ENCODE measurements at places on chromosomes 11 and 22. TPM values are rescaled to one million over a fixed set of nuclear protein-coding genes. Genes with fewer than 3 reads are reported as not detected.

Gene MTMR3
- 36.9 TPM for total RNA-seq

Gene FOSL1
- not detected for total RNA-seq

Gene HMBS
- total RNA-seq: 17.7 TPM

Gene DEUP1
- not detected for total RNA-seq

Gene TUB
- 15.7 TPM for total RNA-seq

Gene CYP2D6
- not detected for total RNA-seq

Gene SPI1
- 10.5 TPM for total RNA-seq

Gene MAPK8IP1
- 6.5 TPM for total RNA-seq

Gene OR8D1
- not detected for total RNA-seq

Gene ELFN2
- total RNA-seq: 0.05 TPM

Gene PARVG
- total RNA-seq: 5.8 TPM

Gene RIBC2
- total RNA-seq: not detected

DNA sequence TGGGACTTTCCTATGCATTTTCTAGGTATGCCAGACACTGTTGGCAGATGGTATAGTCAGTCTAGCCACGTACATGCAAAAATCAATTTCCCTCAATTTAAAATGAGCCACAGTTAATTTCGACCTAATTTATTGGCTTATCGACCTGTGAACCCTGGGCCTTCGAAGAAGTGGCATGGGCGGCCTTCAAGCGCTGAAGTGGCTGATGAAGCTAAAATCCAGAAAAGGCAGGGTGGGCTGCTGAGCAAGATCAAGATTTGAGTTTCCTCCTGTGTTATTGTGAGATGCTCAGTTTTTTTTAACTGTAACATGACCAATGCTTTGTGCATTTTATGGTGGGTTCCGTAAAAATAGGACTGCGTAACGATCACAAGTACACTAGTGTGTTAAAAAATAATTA lies 5.8 kb upstream of the SORL1-AS1 start:
- no peak for DNase-seq

DNA sequence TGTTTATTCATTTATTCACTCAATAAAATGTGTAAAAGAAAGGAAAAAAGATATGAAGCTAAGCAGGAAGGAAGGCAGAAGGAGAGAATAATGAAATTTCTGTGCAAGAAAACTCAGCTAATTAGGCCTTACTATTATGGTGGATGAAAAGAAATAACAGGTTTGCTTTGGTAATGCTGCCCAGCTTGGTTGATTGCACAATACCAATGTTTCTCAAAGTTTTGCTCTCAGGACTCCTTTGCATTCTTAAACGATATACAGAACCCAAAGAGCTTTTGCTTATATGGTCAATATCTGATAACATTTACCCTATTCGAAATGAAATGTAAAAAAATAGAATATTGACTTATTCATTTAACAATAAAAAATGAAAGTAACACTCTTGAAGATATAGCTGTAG lies 7.3 kb upstream of the CTSC start:
- no peak for DNase-seq

- DNase-seq: no peak
Observed at GRCh38 chr22:44884968-44885805, 124.6 kb downstream of the PHF21B start.

DNA sequence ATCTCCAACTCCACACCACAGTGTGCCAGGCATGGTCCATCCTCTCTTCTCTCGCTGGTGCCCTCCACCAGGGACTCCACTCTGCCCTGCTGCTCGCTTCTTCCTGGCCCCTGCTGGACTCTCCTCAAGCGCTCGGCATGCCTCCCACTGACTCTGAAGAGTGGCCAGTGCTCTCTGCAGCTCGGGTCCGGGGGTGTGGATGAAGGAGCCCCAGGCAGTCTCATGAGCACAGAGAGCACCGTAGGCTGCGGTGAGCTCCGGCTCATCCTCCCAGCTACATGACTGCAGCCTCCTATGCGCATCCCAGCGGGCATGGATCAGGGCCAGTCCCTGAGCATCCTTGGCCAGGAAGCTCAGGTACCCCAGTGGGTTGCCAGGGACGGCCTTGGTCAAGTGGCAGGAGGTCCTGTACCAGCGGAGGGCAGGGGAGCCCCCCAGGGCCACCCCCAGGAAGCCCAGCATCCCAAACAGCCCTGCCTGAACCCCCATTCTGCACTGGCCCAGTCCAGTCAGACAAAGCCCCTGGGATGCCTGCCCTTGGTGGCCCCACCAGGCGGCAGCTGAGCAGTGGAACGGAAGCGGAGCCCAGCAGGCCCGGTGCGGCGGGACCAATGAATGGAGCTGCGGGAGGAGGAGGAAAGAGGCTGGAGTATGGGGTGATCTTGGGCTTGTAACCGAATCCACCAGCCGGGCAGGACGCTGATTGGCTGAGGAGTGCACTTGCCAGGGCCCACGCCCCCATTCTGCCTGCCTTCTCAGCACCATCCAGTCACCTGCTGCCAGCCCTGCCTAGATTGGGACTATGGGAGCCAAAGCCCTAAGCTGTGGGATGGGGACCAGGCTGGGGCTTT lies at the start of gene PLA2G3:
Gene PLA2G3 (minus strand): TSS at position 643 of the 851 bp plus-strand sequence. CDS start 154 bp downstream, at position 489.
- DNase-seq: no peak

DNA sequence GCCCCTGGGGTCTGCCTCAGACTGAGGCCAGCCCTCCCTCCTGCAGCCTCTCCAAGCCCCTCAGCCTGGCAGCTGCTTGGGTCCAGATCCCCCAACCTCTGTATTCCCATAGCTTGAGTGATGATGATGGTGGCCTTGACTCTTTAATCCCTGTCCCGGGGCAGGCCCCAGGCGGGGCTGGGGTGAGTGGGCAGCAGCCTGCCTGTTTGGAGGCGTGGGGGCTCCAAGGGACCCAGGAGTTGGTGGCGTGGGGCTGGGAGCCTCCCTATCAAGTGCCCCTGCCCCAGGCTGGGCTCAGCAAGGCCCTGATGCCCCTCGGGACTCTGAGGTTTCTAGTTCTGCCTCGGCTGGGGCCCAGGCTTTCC lies 22.5 kb downstream of the PPIL2 start:
- no peak for DNase-seq

DNA sequence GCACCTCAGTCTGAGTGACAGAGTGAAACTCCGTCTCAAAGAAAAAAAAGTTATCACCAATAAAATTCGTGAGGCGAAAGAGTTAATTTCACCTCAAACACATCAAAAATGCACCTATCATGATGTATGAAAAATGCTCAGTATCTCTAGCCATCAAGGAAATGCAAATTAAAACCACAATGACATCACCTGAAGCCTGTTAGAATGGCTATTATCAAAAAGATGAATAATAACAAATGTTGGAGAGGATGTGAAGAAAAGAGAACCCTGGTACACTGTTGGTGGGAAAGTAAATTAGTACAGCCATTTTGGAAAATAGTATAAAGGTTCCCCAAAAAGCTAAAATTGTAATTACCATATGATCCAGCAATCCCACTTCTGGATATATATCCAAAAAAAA lies 23.6 kb downstream of the CHEK2 start:
- DNase-seq: no peak

DNA sequence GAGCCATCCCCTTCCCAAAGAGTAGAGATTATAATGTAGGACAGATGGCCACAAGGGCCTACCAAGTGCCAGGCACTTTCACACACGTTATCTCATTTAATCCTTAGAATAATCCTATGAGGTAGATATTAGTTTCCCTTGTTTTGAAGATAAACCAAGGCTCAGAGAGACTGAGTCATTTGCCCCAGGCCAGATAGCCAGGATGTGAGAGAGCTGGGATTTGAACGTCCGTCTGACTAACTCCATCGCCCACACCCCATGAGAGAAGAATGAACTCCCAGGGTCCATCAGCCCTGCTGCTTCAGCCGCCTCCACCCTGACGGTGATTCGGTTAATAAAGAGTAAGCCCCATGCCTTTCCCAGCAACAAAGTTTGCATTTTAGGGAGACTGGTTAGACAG lies 10.7 kb downstream of the PRG3 start:
- DNase-seq: no peak

DNA sequence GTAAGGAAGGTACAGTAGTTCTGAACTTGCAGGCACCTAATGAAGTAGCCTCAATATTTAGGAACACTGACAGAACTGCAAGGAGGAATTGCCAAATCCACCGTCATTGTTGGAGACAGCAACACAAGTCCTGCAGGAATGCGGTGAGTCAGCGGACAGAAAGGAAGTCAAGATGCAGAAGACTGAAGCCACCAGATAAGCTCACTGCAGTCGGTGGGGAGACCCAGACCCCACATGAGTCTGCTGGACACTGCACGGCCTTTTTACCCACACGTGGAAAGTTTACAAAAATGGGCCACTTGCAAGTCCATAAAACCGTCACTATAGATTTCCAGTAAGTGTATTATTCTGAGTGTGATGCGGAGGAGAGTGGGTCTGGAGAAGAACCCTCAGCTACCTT lies 1471.6 kb downstream of the TBC1D22A start:
- DNase-seq: no peak

GRCh38 chr11:77040889-77041288 lies 6.7 kb downstream of the B3GNT6 start:
- DNase-seq: no peak

DNA sequence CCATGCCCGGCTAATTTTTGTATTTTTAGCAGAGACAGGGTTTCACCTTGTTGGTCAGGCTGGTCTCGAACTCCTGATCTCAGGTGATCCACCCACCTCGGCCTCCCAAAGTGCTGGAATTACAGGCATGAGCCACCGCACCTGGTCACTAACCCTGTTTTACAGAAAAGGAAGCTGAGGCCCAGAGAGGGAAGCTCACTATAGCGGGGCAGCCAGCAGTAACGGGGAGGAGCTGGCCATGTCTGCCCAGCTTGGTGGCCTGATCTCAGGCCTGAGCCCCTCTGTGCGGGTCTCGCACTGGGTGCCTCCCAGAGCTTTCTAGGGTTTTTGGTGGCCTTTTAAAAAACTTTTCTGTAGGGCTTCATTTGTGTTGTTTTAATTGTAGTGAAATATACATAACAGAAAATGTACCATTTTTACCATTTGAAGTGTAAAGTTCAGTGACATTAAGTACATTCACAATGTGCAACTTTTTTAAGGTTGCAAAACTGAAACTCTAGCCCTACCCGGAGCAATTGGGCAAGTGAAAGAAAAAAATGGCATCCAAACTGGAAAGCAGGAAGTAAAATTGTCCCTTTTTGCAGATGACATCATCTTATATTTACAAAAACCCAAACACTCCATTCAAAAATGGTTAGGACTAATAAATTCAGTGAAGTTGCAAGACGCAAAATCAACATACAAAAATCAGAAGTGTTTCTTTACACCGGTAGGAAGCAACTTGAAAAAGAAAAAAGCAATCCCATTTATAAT lies 14.5 kb upstream of the CYTH4 start:
- no peak for DNase-seq

GRCh38 chr11:117569911-117570310 lies 227.1 kb downstream of the DSCAML1 start:
- DNase-seq: no peak

DNA sequence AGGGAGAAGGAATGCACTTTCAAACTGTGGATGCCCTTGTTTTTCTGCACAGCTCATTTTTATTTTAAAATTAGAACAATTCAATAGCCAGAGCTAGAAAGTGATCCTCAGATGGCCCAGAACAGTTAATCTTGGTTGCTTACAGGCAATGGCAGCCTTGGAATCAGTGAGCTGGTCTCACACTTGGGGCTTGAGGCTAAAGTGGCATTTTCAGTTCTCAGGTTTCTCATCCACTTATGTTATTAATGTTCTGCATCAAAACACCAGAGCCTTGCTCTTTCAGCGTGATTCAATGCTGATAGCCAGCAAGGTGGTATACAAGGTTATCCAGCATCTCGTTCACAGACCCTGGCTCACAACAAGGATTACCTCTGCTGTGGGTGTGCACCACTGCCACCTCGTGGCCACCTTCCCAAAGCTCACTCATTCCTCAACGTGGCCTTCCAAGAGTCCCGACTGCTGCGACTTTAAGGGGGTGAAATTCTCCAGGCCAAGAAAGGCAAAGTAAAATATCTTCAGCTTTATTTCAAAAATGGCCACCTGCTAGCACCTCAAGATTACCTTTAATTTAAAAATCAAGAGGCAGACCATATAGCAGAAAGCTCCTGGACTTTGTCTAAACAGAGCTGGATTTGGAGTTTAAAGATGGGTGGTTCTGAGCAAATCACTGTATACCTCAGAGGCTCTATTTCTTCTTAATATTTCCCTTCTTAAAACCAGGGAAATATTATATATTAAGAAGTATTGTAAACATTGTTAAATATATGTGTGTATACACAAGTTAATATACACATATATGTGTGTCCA lies 34.2 kb upstream of the FSHB start:
- DNase-seq: peak; percentile 62

DNA sequence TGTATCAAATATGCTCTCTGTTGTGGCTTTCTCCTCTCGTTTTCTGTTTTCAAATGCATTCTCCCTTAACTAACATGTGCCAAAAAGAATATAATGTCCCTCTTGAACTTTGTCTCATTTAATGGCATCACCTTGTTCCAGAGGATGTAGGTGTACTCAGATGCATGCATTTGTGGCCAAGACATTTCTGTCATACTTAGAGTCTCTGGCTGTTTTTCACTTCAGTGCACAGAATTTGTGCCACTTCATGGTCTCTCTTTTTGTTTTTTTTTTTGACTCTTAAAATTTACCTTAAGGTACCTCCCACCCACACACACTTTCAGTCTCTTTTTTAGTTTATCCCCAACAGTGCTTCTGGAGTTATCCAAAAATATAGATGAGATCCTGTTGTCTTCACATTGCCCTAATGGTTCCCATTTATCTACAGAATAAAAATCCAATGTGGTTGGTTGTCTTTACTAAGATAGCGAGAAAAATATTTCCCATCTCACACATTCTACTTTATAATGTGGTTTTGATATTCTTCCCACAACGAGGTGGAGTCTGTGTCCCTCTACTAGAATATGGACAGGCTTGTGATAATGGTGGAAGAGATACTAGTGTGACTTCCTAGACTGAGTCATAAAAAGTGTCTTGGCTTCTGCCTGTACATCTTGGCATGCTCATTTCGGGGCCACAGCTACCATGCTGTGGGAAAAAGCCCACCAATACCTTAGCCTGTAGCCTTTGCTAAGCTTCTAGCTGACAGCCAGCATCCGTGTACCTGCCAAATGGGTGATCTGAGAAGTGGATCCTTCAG lies 125.8 kb downstream of the DDX10 start:
- DNase-seq: no peak

GRCh38 chr11:90774727-90775566 lies 552.1 kb upstream of the CHORDC1 start:
- DNase-seq: no peak

DNA sequence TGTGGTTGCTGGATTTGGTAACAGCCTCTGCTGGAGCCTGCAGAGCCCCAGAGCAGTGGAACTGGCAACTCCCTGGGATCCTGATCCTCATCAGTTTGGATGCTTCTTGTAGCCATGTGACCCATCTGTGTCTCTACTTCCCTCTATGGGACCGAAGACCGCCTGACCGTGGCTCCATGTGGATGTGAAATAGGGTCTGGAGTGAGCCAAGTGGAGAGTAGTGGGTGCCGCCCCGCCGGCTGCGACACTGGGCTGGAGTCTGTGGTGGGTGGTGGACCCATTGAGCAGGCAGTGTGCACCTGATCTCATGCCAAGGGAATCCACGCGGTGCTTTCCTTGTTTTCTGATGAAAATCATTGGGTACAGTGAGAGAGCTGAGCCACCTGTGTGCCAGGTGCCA lies 543.2 kb upstream of the B3GAT1 start:
- no peak for DNase-seq

Data from heart right ventricle (tissue), 16 donors.